ENCODE measurements at places on chromosomes 4 and X.

DNA sequence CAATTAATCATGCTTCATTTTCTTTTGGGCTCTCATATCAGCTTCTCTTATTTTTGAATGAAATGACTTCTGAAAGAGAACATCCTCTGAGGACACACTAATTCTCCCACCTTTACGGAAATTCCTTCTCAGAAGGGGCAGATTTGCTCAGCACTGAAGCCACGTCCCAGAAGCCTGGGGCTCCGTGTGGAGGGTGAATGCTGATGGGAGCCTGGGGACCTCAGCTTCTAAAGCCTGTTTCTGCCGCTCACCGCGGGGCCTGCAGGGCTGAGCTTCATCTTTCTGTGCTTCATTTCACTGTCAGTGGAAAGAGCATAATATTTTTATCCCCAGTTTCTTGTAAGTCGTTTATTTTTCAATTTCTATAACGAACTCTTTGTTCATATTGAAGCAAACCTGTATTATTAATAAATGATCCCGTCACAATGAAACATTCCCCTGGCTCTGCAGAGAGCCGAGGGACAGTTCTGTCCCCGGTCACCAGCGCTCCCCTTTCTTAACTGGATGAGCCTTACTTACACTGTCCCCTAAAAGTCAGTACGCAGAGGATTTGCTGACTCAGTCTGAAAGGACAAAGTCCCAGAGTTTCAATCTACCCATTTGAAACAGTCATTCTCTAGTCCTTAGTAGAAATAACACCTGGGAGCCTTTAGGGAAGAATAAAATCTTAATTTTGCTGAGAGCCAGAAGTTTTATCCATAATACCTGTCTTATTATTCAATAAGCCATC, 364.6 kb upstream of the FAT1 start:
- DNase-seq, result no peak

GRCh38 chr4:16642897-16643296, 255.5 kb downstream of the LDB2 start:
- DNase-seq, result no peak

DNA sequence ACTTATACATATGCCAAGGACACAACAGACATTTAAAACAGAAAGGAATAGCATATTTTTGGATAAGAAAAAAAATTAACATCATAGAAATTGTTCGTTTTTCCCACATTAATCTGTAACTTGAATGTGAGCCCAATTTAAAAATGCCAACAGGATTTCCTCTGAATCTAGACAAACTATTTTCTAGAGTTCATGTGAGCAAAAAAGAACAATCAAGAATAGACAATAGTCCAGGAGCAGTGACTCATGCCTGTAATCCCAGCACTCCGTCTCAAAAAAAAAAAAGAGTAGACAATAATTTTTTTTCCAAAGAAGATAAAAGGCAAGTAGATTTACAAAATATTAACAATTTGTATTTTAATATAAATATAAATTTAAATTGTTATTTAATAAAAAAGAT, 73.7 kb upstream of the DUSP21 start:
- DNase-seq, result no peak

DNA sequence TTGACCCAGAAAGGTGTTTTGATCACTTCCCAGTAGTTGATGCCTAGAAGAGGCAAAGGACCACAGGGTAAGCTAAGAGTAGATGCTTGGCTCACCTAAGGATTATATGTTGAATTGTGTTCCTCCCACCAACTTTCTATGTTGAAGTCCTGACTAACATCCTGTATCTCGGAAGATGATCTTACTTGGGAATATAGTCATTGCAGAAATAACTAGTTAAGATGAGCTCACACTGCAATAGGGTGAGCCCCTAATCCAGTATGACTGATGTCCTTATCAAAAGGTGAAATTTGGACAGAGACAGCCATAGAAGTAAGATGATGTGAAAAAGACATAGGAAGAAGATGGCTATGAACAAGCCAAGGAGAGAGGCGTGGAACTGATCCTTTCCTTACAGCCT, 3.3 kb upstream of the HMGB2 start:
- DNase-seq, result no peak

DNA sequence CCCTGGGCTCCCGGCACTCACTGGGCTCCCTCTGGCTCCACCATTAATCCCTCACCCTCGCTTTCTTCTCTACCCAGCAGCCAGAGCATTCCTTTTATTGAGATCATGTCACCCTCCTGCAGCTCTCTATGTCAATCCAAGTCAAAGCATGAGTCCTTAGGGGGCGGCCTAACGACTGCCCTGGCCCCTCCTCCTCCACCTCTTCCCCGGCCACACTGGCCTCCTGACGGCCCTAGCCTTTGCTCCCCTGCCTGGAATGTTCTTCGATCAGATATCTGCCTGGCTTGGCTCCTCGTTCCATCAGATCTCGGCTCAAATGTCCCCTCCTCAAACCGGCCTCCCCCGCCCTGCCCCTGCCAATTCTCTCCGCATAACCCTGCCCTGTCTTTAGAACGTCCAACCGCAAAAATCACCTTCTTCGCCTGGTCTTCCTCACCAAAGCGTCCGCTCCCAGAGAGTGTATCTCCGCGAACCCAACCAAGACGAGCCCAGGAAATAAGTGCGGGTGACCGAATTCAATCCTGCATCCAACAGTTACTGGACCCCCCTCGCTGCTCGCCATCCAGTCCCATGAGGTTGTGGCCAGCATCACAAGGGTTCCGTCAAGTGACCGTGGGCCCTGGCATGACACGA, 722 bp upstream of the PNCK start:
- no peak for DNase-seq

- DNase-seq, result no peak
These were observed 2.2 kb downstream of the AR start for GRCh38 chrX:67545893-67546495.

DNA sequence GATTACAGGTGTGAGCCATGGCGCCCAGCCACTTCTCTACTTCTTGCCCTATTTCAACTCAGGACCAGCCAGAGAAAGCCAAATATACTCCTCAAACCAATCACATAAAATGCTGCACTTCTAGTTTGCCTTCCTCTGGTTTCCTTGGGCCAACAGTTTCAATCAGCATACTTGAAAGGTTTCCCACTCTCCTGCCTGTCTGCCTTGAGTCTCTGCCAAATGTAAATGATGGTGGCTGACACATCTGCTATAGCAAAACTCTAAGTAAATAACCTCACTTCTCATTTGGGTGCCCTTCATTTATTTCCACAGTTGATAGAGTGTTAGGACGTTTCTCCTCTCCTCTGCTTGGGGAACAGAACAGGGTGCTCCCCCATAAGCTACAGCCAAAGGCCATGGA, 36.4 kb upstream of the PPA2 start:
- DNase-seq, result no peak

DNA sequence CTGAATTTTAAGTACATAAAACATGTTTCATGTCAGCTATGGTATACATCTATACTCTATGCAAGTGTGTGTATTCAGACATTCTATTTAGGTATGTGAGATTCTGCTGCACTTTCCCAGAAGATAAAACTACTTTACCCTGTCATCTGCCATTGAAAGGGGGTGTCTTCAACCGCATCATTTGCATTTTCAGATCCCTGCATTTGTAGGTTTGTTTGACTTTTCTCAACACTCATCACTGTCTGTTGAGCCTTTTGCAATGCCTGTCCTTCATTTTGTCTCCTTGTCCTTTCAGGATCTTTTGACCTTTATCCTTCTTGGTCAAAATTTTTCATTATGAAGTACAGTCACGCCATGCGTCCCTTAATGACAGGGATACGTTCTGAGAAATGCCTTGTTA, 103.5 kb downstream of the TMA16 start:
- no peak for DNase-seq

GRCh38 chr4:69718396-69719271, 41.8 kb downstream of the SULT1B1 start:
- peak; percentile 30 for DNase-seq

- DNase-seq, result no peak
These were observed 26.9 kb upstream of the RASGEF1B start for GRCh38 chr4:81498551-81499099.

GRCh38 chr4:101981756-101982155, 191.2 kb downstream of the BANK1 start:
- DNase-seq, result peak; percentile 30

Data from RWPE1 (cell line).